ENCODE measurements at places on chromosomes 11 and 22.
A peak's percentile ranks its signal among the peaks of the same experiment; 100 is the strongest.

DNA sequence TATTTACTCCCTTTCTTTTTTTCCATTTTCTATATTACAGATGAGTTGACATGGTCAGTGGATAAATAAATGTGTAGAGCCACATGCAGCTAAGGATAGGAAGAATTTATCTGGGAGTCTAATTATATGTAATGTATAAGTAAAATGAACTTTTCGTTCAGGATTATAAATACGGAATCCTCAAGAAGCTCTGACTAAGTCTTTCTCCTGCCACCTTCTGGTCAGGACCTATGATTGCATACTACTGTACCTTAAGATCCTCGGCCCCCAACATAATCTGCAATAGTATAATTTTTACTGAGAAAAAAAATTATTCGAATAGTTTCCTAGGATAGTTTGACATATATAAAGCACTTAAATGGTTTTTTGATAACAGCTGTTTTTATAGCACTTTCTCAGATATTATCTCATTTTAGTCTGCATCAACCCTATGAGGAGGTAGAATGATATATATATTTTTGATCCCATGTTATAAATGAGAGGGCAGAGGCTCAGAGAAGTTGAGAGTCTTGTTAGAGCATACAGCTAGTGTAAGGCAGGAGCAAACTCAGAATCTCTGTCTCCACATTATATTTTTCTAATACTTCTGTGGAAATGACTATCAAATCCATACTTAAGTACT, 36.1 kb downstream of the CCDC90B start:
- no peak for DNase-seq

GRCh38 chr11:129192150-129192549, at the start of gene ARHGAP32:
ARHGAP32 (minus strand) TSS chr11:129192325; CDS start chr11:129192198, 127 bp downstream.
- DNase-seq: no peak

GRCh38 chr11:12680246-12680939, 6.2 kb downstream of the TEAD1 start:
- DNase-seq: no peak

DNA sequence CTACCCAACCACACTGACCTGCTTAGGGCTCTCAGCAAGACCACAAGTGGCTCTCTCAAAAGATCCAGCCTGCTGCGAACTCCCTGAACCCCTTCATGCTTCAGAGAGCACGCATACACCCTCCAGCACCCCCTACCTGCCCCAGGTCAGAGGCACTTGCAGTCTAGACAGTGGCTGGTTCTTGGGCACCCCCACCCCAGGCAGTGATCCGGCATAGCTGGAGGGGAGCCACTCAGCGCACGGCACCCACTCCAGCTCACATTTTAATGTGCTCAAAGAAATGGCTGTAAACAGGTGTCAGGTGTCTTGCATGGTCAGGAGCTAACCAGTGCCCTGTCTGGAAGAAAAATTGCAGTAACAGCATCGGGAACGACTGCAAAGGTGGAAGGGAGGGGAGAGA, 140.8 kb downstream of the PKNOX2 start:
- no peak for DNase-seq

- DNase-seq: no peak
Measured at GRCh38 chr22:40156001-40156516, 21.7 kb upstream of the TNRC6B start.

DNA sequence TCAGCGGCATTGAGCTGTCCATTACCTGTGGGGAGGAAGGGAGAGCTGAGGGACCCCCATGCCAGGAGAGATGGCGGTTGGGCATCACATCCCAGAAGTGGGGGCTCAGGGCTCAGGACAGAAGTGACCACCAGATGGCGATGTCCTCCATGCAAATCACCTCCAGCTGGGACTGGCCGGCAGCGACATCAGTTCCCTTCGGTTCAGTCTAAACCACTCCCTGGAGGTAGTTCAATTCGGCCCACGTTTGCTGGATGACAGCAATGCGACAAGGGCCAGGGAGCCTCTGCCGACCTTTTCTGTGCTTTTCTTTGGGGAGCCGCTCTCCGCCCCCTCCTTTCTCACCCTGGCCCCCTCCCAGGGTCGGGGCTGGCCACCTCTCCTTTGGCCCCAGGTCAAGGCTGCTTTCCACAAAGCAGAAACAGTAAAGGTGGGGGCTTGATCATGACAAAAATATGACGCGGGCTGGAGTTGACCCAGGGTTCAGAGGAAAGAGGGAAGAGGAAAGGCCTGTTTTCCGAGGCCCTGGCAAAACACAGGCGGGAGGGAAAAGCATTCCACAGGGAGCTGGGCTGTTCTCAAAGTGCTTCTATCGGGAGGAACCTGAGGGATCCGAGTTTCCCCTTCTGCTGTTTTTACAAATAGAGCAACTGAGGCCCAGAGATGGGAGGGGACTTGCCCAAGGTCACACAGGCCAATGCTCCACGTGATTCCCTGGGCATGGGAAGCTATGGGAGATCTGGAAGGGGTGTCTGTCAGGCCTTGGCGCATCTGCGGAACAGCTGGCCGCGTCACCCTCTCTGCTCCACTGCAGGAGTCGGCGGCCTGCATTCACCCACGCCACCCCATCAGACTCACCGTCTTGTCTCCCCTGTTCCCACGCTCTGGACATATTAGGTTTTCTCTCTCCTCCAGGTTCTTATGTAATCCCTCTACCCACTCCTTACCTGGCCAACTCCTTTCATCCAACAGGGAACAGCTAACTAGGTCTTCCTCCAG, 54.7 kb downstream of the FBXO7 start:
- peak; percentile 60 for DNase-seq

- no peak for DNase-seq
Measured at GRCh38 chr11:93904716-93905115, 54.3 kb upstream of the VSTM5 start.

DNA sequence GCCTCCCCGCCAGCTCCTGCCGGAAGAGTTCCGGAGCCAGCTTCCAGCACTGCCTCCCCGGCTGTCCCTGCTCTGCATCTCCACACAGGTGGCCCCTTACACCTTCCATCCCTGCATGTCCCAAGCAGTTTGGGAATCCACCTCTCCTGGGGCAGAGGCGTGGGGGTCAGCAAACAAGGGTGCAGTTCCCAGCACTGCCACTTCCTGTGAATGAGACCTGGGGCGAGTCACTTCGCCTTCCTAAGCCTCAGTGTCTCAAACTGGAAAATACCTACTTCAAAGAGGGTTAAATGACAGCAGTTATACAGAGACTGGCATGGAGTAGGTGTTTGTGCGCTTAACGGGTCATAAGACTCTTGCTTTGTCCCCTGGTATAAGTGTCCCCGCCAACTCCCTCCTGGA, 5.2 kb downstream of the CYTH4 start:
- DNase-seq: no peak

GRCh38 chr11:62337303-62338181, at the start of gene ASRGL1:
ASRGL1 (plus strand) TSS chr11:62337448; CDS start chr11:62337978, 530 bp downstream.
- DNase-seq: peak; percentile 77

- DNase-seq: no peak
Measured at GRCh38 chr11:985406-985805, 51.1 kb downstream of the MUC6 start.

DNA sequence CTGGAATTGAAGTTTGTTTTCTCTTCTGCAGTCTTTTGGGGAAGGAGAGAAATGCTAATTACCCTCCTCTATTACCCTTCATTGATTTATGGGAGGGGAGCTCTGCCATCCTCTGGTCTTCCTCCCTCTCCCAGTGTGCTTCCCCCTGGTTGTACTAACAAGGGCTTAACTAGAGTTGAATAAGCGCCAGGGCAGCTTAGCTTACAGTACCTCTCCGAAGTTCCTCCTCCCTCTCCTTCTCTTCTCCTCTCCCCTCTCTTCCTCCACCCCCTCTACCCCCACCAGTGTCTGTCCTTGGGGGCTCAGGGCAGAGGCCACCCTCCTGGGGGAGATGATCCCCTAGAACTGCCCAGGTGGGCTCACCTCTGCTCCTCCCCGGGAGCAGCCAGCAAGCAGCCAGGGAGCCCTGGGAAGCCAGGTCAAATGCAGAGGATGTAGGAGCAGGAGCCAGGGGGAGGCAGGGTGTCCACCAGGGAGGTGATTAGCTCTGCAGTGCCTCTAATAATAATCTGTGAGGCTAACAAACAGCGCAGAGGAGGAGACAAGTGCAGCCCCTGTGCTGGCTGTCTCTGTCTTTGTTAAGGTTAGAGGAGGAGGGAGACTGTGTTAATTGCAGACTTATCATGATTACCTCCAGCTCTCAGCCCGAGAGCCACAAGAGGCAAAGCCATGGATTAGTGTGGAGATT, 191.6 kb upstream of the CADM1 start:
- DNase-seq: no peak

DNA sequence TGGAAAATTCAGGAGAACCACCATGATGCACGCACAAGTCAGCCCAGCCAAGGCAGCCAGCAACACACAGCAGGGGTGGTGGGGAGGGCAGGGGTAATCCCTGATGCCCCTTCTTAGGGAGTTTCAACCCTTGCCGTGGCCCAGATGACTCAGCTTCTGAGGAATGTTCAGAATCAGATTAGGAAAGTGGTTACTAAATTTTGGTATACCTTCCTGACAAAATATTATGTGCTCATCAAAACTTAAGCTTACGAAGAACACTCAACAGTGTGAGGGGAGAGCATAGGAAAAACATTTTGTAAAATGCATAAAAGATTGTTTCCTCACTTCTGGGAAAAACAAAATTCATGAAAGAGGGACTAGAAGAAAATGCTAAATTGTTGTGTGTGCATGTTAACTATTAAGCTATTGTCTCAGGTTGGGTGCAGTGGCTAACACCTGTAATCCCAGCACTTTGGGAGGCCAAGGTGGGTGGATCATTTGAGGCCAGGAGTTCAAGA, 32.1 kb downstream of the SERPIND1 start:
- DNase-seq: no peak

- no peak for DNase-seq
Measured at GRCh38 chr11:106167085-106167484, 89.6 kb downstream of the AASDHPPT start.

- DNase-seq: peak; percentile 45
Measured at GRCh38 chr22:33302049-33302545, 243.9 kb upstream of the SYN3 start.

DNA sequence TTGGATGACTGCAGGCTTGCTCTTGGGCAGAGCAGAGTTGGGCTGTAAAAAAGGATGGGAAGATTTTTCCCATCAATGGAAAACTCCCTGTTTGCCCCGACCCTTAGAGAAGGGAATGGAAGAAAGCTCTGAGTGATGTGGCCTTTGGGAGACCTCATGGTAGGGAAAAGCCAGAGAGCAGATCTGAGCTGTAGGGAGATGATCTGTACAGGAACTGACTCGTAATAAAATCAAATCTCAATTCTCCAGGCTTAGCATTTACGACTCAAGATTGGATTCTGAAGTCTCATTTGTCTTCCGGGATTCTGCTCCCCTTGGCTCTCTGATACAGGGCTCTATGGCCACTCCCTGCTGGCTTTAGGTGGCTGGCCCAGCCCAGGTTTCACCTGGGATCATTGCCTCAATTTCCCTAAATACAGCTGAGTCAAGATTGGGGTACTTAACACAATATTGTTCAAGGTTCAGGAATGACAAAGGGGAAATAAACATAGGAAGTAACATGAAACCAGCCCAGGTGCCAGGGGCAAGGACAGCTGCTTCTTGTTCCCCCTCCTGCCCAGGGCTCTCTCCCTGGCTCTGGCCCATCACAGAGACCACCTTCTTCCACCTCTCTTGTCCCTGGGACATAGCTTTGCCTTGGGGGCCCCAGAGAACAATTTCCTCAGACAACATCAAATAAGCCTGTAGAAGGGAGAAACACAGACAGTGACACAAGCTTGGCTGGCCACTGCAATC, 38.4 kb upstream of the THY1 start:
- no peak for DNase-seq

DNA sequence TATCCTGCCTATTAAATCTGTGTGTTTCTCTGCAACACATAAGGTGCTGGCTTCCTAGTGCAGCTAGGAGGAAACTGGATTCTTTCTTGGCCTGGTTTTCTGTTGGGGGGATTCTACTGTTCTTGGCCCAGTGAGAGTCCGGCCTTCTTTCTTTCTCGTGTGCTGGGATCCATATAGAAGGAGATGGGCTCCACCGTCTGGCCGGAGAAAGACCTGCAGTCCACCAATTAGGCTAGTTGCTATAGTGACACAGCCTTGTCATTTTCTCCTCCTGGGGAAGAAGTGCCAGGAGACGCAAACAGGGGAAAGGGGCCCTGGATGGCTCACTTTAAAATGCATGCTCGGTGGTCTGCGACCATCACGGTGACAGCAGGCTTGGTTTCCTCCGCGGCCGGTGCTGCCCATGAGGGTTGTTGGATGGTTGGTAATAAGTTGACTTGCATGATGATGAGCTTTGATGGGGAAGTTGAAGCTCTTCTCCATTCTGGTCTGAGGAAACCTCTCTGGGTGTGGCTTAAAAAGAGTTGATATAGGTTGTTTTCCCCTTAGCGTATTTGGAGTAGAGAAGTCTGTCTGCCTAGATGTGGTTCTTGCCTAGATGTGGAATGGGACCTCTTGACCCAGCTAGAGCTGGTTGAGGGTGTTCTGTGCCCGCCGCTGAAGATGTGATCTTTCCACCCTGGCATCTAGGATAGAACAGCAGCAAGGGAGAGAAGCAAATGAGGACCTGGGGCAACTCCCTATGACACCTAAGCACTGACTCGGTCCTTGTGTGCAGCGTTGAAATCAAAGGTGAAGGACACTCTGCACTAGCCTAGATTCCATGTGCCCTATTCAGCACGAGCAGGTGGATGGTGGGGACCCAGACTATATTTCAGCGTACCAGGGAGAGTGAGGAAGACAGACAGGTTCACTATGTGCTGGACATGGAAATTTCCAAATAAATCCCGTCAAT, 1335.0 kb downstream of the BRD1 start:
- DNase-seq: no peak

- peak; percentile 60 for DNase-seq
Measured at GRCh38 chr11:65427691-65428577, 5.3 kb downstream of the NEAT1 start.

- peak; percentile 72 for DNase-seq
Measured at GRCh38 chr11:64245797-64246620, 734 bp downstream of the PPP1R14B start.

DNA sequence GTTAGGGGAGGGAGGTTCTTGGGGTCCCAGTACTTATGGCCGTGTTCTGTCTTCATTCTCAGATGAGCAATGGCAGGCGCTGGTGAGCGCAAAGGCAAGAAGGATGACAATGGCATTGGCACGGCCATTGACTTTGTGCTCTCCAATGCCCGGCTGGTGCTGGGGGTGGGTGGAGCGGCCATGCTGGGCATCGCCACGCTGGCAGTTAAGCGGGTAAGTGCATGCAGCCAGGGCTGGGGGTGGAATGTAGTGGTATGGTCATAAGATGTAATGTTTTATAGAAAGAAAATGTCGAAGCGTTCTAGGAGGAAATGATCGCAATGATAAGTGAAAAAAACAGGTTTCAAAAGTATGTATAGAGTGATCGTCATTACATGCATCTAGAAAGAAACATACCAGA, 9.1 kb upstream of the ATF4 start:
- DNase-seq: no peak

- no peak for DNase-seq
Measured at GRCh38 chr11:109785198-109785597, 308.0 kb upstream of the ZC3H12C start.

GRCh38 chr11:29996016-29996415, 20.8 kb downstream of the KCNA4 start:
- no peak for DNase-seq

- peak; percentile 31 for DNase-seq
Measured at GRCh38 chr22:49963647-49964026, 3.1 kb downstream of the PIM3 start.
